ENCODE measurements at places on chromosomes 6 and 20.

DNA sequence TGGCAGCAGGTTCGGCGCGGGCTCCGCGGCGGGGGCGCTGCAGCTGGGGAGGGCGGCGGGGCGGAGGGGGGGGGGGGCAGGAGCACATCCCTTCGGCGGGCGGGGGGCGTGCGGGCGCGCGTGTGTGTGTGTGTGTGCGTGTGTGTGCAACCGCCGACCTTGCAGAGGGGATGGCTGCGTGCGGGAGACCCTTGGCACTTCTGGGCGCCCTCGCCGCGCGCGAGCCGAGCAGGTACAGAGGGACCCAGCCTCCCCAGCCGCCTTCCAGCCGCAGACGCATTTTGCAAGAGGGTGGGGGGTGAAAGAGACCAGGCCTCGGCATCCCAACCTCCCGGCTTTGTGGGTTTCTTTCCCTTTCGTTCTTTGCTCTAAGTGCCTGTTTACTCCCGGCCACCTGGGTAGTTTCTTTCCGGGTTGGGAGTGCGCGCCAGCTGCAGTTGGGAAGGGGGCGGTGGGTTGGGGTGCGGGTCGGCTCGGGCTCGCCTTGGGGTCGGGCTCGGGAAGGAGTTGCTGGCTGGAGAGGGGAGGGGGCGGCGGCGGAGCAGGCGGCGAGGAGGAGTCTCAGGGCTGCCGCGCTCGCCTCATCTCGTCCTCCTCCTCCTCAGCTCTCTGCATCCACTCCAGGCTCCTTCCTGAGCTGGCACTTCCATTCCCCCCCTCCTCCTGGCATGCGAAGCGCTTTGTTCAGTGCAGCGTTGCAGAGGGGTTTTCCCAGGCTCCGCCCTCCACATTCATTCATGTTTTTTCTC lies 620 bp downstream of the HIVEP1 start:
- DNase-seq = peak; percentile 78

- DNase-seq = no peak
These were observed 5.7 kb downstream of the SESN1 start for GRCh38 chr6:109088995-109089394.

- no peak for DNase-seq
These were observed 98.9 kb downstream of the PDSS2 start for GRCh38 chr6:107360476-107360875.

- no peak for DNase-seq
These were observed 1.1 kb downstream of the RNF144B start for GRCh38 chr6:18388271-18388670.

GRCh38 chr6:167920165-167920564 lies 77.3 kb upstream of the KIF25 start:
- DNase-seq = no peak

GRCh38 chr20:45459606-45460005 lies 9.9 kb upstream of the WFDC2 start:
- no peak for DNase-seq

DNA sequence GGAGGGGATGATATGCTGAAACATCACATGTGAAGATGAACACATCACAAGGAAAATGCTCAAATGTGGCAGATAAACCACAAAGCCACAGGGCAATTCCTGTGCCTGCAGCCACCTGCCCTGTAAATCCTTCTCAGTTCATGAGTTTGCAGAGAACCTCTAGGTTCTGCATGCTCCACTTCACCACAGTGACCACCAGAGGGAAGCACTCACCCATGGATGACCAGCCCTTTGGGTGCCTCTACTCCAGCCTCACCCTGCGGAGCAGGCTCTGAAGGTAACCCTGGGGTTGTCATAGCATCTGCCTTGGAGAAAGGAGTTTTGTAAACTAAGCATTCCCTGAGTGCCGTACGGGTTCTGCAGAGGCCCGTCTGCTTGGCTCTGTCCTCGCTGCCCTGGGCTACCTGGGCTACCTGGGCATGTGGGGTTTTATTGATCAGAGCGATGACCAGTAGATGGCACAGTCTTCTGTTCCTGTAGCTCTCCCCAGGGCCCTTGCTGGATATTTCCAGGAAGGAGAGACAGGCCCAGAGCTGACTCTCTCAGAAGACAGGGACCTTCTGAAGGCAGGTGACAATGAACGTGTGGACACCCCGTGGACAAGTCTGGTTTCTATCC lies 31.7 kb upstream of the CST1 start:
- DNase-seq = no peak

GRCh38 chr6:49955847-49956246 lies 8.1 kb downstream of the DEFB114 start:
- no peak for DNase-seq

GRCh38 chr20:63311186-63311832 lies 18.3 kb downstream of the COL20A1 start:
- DNase-seq = no peak

DNA sequence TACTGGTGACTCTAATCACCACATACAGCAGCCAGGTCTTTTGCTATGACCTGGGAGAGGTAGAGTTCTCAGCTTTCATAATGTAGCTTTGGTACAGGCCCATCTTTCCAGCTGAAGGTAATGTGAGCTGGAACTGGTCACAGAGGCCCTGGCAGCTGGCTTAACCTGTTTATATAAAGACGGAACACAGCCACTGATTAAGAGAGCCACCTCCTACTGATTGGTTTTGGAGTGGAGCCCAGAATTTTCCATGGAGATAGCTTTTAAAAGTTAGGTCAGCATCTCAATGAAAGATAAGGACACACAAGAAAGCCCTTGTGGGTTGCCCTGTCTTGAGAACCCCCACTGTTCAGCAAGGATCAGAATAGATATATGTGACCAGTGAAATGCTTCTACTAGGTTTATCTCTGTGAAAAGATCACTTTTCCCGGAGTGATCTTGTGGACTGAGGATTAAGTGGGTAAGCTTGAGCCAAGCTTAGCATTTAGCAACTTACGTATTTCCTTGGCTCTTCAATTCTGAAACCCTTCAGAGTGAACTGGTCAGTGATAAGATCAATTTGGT lies 213.7 kb upstream of the CITED2 start:
- no peak for DNase-seq

- no peak for DNase-seq
These were observed 199.1 kb downstream of the COL9A1 start for GRCh38 chr6:70103798-70104197.

DNA sequence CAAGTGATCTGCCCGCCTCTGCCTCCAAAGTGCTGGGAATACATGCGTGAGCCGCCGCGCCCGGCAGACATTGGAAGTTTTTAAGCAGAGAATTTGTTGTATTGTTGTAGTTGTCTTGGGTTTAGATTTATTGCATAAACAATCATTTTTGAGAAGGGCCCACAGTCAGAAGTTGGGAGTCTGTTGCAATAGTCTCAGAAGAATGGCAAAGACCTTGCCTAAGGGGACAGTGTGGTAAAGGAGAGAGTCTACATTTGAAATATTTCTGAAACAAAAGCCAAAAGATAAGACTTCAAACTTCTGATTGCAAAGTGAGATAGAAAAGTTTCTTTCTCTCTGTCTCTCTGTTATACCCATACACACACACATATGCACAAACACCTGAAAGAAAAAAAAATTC lies 22.5 kb downstream of the HFE start:
- no peak for DNase-seq

DNA sequence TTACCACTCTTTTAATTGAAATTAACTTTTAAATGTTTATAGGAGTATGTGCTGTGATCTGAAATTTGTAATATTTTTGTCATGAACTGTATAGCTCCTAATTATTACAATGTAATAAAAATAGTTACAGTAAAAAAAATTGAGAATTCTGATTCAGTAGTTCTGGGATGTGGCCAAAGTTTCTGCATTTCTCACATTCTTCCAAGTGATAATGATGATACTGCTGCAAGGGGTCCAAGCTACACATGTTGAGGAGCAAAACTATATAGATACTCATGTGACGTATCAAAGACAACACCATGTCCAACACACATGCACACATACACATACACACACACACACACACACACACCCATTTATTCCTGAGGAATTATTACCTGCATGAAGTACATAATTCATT lies 71.0 kb upstream of the FAM83B start:
- no peak for DNase-seq

DNA sequence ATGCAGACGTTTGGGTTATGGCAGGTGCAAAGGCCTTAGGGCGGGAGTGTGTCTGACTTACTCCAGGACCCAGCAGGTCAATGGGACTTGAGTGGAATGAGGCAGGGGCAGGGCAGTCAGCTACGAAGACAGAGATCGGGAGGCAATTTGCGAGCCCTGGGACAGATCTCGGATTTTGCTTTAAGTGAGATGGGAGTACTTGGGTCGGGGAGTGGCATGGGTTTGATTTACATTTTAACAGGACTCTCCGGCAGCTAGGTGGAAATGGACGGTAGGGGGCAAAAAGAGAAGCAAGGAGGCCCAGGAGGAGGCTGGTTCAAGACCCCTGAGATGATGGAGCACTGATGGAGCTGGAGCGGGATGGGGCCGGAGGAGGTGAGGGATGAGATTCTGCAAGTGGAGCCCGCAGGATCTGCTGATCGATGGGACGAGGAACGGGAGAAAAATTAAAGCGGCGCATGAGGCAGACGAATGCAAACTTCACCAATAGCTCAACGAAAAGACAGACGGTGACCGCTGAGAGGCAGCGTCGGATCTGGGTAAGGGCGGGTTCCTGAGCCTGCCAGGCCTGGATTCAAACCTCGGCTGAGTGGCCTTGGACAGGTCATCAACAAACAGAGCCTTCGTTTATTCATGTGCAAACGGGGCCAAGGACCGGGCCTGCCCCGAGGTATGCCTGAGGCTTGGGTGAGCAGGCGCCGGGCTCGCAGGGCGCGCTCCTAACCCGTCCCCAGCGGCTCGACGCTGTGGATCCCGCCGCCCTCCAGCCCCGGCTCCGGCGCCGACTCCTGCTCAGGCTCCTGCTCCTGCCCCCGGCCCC lies 756 bp upstream of the RBCK1 start:
- DNase-seq = peak; percentile 70

- peak; percentile 57 for DNase-seq
These were observed at the start of gene UST for GRCh38 chr6:148746363-148747144. Gene UST (plus strand): TSS chr6:148747030. CDS start chr6:148747431, 401 bp downstream.

DNA sequence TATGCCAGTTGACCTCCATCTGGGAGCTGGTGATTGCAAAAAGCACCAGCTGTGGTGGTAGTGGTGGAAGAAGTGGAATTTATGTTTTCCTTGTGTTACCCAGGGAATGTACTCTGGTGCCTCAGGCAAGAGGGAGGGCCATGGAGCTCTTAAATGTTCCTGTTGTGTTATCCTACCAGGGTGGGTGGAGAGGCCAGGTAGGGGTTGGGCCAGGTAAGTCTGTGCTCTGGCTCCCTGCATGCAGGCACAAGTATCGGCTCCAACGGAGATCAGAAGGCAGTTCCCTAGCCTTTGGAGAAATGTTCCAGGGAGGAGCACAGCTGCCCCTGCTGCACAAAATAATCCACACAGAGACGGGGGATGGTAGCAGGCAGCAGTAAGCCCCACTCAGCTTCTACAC lies 419.3 kb upstream of the EYS start:
- DNase-seq = no peak

DNA sequence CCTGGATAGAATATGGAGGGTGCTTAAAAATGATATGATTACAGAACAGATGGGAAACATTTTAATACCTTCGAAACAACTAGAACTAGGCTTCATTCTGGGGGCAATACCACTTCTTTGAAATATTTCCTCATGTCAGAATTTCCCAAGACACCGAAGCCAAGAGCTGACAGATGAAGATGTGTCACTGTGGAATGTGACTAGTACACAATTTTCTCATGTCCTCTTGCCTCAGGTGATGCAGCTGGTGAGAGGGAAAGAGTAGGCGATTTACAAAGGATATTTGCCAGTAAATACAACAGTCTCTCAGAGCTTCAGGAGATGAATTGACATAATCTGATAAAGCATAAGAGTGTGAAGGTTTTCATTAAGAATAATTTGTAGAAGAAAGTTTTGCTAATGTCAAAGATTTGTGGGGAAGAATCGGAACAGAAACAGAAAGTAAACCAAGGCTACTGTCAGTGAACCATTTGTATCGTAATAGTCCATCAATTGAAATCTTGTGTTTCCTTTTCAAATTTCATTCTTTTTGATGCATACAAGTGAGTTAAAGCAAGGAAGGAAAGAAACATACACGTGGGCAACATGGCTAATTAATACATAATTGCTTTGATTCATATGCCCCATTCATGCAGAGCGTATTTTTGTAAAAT lies 164.7 kb upstream of the CCN2 start:
- DNase-seq = no peak

GRCh38 chr20:25246182-25246999 lies 1.5 kb upstream of the PYGB start:
- no peak for DNase-seq

GRCh38 chr20:61949363-61949713 lies 116.3 kb downstream of the TAF4 start:
- no peak for DNase-seq

GRCh38 chr20:23673209-23673608 lies 15.6 kb downstream of the CST4 start:
- DNase-seq = no peak

GRCh38 chr6:168632694-168633093 lies 191.7 kb downstream of the SMOC2 start:
- no peak for DNase-seq

- DNase-seq = no peak
These were observed 28.7 kb downstream of the FGD2 start for GRCh38 chr6:37033819-37034795.

GRCh38 chr6:16041327-16041726 lies 87.6 kb upstream of the MYLIP start:
- DNase-seq = no peak

DNA sequence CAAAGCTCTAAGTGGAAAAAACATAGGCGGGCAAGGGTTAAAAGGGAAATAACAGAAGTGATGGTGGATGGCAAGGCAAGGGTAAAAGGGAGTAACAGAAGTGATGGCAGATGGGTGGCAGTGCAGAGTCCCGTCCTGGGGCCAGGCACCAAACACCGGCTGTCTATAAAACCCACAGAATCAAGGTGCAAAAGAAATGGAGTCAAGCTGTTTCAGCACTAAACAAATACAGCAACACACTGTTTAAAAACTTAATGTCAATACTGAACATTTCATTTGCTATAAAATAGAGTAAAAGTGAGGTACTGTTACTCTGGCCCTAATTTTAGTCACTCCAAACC lies 87.6 kb downstream of the MAN1A1 start:
- no peak for DNase-seq

GRCh38 chr6:130908188-130908587 lies 81.0 kb downstream of the SMLR1 start:
- DNase-seq = no peak

GRCh38 chr6:25694366-25694765 lies 42.4 kb downstream of the SCGN start:
- no peak for DNase-seq

DNA sequence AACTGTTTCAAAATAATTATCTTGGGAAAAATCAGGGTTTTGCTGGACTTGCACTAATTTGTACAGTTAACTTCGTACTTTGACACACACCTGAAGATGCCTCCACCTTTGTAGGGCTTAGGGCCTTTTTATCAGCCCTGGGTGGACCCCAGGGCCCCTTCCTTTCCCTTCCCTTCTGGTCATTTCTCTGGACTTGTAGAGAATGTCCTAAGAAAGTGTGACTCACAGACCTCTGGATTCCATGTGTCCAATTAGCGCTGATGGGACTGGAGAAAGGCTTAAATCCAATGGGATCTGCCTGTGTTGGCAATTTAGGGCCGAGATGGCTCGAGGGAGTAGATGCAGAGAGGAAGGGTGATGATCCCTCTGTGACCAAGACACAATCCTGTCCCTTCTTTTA lies 9.3 kb downstream of the TRIM15 start:
- DNase-seq = no peak

- DNase-seq = peak; percentile 20
These were observed 155.5 kb upstream of the SLC24A3 start for GRCh38 chr20:19056909-19057308.
